ENCODE measurements at places on chromosomes 16 and 17. TPM values are rescaled to one million over a fixed set of nuclear protein-coding genes. Genes with fewer than 3 reads are reported as not detected.

Gene HS3ST4
- total RNA-seq: not detected

Gene PTX4
- total RNA-seq: 0.09 TPM

Gene CFAP119
- 2.4 TPM for total RNA-seq

Gene FSCN2
- total RNA-seq: 1.9 TPM

Gene HS3ST3A1
- 4.1 TPM for total RNA-seq

Gene CD300H
- not detected for total RNA-seq

Gene TMEM95
- total RNA-seq: not detected

Gene SHBG
- total RNA-seq: 148 TPM

Gene ACSM2B
- not detected for total RNA-seq

Gene CFAP97D1
- total RNA-seq: under 0.01 TPM

Gene PPP1R1B
- not detected for total RNA-seq

Gene FOXF1
- total RNA-seq: 15.6 TPM

Gene TOP2A
- total RNA-seq: 11.4 TPM

Gene CDH1
- 0.09 TPM for total RNA-seq

Gene IGFALS
- 0.09 TPM for total RNA-seq

Gene HEATR9
- total RNA-seq: not detected

Gene ZKSCAN2
- 3.2 TPM for total RNA-seq

Gene PKMYT1
- total RNA-seq: 0.28 TPM

Gene YBX2
- total RNA-seq: not detected

Gene RANBP10
- total RNA-seq: 3.1 TPM

Gene SSTR5
- total RNA-seq: not detected

Data from smooth muscle cell of bladder (primary cell).